ENCODE measurements at places on chromosomes 1 and 21.

DNA sequence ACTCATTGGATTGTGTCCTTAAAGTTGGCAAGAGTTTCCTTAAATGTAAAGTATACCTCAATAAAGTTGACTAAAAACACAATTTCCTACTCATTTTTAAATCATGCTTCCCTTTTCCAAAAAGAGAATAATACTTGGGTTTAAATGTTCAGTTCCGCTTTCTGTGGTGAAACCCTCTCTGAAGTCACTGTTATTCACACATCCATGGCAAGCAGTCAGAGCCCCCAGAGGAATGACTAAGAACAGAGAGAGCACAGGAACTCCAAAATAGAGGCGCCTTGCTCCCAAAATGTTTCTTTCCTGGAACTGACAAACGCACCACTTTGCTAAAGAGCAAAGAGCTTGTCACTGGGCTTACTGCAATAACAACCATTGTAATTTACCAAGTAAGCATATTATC lies 142.5 kb downstream of the TIAM1 start:
- peak; percentile 26 for DNase-seq

GRCh38 chr21:42218836-42219605 lies at the start of gene ABCG1:
Gene ABCG1, plus strand, starts transcription at chr21:42219140. Its CDS starts 123 bp downstream, at chr21:42219263.
- no peak for DNase-seq

DNA sequence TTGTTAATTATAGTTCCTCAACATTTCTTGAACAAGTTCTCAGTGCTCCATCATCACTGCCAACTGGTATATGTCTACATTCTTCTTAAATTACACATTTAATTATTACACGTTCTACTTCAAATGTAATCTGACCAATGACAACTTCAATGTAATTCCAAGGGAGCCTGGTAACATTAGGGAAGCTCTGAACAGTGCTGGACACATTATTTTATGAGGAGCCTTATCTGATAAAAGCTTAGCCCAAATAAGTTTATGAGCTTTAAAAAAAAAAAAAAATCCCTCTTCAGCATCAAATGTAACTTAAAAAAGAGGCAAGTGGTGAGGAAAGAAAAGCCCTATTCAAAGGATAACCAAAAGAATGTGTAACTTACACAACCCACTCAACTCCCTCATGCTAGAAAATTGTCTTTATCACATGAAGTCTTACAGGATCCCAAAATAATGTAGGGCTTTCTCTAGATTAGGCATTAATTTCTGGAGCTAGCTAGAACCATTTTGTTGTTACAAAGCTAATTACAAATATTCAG lies 35.2 kb upstream of the ABCA4 start:
- DNase-seq, result no peak

DNA sequence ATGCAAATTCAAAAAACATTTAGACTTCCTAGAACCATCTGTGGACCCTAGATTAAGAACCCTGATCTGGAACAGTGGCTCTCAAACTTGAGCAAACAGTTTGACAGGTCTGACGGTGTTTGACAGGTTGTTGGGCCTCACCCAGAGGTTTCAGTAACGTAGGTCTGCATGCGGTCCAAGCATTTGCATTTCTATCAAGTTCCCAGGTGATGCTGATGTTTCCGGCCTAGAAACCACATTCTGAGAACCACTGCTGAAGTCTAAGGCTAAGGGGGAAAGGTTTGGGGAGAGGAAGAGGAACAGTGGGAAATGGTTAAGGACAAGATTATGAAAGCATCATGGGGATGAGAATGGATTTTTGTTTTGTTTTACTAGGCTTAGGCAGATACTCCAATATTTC lies 48.6 kb downstream of the MDM4 start:
- DNase-seq, result no peak

- DNase-seq, result no peak
Observed at GRCh38 chr1:103198076-103198475, 89.8 kb upstream of the COL11A1 start.

GRCh38 chr1:156807627-156808026 lies 9.0 kb downstream of the SH2D2A start:
- DNase-seq, result no peak

GRCh38 chr1:201291916-201292315 lies 8.6 kb downstream of the PKP1 start:
- no peak for DNase-seq

- no peak for DNase-seq
Observed at GRCh38 chr1:61011561-61012263, 70.6 kb upstream of the NFIA start.

- no peak for DNase-seq
Observed at GRCh38 chr1:25053576-25054250, 123.6 kb upstream of the RUNX3 start.

- no peak for DNase-seq
Observed at GRCh38 chr1:231480008-231480407, 48.5 kb upstream of the TSNAX start.

GRCh38 chr1:211811848-211812247 lies 18.7 kb downstream of the LPGAT1 start:
- peak; percentile 64 for DNase-seq

DNA sequence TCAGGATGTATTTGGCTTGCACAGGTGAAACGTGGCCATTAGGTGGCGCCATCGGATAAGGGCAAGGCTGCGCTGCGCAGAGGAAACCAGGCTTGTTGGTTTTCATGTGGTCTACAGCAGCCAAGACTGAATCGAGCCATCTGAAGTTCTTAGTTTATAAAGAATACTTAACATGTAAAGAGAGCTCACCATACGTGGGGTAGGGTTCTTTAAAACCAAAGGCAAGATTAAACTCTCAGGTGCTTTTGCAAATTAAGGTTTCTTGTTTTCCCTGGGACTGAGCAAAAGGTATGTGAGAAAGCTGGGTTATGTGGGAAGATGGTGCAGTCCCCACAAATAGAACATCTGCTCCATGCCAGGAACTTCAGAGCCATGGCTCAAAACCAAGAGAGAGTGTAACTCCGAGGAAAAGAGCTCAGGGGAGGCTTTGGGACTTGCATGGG lies 9.3 kb downstream of the MASP2 start:
- peak; percentile 85 for DNase-seq

GRCh38 chr1:220888417-220888986 lies 9.3 kb downstream of the HLX start:
- DNase-seq, result no peak

- DNase-seq, result no peak
Observed at GRCh38 chr21:27221077-27221476, 254.2 kb upstream of the ADAMTS5 start.

- DNase-seq, result no peak
Observed at GRCh38 chr21:42993051-42993712, 18.8 kb downstream of the PKNOX1 start.

- DNase-seq, result no peak
Observed at GRCh38 chr1:94702442-94702815, 117.7 kb upstream of the SLC44A3 start.

DNA sequence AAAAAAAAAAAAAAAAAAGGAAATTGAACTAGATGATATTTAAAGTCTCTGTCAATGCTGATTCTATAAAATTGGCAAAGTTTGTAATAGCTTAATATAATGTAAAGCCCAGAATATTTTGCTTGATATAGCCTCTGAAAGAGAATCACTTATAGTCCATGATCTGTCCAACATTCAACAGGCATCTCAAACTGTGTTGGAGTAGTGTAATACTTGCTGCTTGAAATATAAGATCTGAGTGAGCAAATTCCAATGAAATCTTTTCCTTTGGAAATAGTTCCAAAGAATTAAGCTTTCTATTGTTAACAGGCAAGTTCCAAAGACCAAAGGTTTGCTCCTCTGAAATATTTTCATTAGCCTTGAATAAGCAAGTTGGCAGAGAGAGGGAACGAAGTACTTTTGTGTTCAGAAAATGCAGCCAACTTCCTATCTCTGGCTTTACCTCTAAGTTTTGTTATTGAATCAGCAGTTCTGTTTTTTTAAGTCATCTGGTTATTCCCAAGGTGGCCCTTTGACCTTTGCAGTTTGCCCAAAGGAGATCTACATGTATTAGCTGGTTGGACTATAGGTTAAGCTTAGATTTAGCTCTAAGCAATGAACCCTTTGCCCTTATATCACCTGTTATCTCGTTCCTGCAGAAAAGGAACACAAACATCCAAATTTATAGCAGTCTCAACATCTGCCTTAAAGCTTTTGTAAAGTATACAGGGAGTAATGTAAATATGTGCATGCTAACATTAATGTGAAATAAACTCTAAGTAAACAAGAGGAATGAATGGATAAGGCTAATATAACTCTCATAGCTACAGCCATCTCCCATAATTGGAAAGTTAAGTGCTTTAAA lies 24.4 kb upstream of the CEP350 start:
- no peak for DNase-seq

DNA sequence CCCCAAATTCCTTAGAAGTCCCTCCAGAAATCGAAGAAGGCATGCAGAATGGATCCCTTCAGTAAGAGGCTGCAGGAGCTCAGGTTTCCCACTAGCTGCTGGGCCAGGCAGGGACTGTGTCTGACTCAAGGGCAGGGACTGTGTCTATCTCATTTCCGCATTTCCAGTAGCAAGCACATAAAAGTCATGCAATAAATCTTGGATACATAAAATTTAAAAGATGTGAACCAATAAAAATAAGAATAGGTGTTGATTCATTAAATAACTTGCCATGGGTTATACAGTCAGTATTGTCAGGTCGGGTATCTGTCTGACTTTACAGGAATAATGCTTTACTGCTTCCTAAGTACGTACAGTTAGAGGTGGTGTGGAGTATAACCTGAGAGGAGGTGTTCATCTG lies 15.2 kb downstream of the PM20D1 start:
- no peak for DNase-seq

DNA sequence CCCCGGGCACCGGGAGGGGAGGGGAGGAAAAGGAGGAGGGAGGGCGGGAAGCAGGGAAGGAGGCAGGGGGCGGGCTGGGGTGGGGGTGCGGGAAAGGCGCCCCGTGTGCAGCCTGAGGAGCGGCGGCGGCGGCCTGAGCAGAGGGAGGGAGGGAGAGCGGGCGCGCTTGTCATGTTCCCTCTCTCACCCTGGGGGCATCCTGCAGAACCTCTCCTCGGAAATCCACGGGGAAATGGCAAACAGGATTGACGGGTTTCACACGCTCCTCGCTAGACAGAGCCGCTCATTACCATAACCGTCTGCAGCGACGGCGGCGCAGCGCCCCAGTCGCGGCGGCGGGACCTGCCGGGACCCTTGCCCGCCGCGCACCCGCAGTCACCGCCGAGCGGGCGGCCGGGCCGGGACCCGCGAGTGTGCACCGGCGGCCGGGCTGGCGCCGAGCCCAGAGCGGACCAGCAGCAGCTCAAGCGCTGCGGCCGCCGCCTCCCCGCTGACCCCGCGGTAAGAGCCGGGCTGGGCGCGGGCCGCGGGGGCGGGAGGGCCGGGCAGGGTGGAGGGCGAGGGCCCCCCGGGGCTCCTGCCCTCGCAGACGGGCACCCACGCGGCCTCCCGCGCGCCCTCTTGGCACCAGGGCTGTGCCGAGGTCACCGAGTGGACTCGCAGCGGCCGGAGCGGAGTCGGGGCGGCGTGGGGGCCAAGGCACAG lies at the start of gene SERTAD4:
SERTAD4 (plus strand) TSS at position 286 of the 705 bp plus-strand sequence. CDS start 5,165 bp downstream, outside the sequence.
- no peak for DNase-seq

- no peak for DNase-seq
Observed at GRCh38 chr1:113207019-113207418, 134.0 kb downstream of the LRIG2 start.

GRCh38 chr1:152013664-152014237 lies 20.1 kb upstream of the S100A10 start:
- no peak for DNase-seq

DNA sequence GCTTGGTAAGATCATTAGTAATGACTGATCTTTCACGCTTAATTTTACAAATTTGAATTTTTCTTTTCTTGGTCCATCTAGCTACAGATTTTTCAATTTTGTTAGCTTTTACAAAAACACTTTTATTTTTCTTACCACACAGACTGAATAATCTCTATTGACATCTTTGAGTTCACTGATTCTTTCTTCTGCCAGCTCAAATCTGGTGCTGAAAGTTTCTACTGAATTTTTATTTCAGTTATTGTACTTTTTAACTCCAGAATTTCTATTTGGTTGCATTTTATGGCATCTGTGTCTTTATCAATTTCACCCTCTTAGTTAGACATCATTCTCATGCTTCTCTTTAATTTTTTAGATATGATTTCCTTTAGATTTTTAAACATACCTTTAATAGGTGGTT lies 584.7 kb downstream of the LMO4 start:
- no peak for DNase-seq

DNA sequence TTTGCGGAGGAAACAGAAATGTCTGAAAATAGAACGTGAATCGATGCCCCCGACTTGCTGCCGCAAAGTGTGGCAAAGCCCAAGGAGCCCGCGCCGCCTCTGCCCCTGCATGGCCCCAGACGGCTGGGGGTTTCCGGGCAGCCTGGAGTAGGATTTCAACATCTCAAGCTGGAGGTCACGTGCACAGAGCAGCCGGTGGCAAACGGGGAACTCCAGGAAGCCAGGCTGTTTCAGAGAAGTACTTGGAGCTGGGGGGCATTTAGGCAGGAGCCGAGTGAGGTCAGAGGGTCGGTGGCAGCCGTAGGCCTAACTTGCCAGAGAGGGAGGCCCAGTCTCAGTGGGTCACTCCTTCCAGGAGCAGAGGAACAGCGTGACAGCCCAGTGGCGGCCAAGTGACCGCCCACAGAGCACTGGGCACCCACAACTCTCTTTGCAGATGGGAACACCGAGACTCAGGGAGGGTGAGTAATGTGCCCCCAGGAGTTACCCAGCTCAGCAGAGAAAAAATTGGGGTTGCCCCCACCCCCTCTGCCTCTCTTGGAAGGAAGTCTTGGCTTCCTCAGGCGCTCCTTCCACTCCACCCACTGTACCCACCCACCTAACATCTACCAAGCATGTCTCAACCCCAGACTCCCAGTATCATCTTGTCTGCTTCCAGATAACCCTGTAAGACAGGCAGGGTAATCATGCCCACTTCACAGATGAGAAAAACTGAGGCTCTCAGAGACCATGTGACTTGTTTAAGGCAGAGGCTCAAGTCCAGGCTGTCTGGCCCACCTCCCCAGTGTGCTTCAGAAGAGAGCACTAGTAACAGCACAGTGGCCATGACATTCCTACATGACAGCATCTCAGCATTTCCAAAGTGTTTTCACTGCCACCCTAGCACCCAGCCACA lies 179.4 kb downstream of the HIVEP3 start:
- peak; percentile 97 for DNase-seq

DNA sequence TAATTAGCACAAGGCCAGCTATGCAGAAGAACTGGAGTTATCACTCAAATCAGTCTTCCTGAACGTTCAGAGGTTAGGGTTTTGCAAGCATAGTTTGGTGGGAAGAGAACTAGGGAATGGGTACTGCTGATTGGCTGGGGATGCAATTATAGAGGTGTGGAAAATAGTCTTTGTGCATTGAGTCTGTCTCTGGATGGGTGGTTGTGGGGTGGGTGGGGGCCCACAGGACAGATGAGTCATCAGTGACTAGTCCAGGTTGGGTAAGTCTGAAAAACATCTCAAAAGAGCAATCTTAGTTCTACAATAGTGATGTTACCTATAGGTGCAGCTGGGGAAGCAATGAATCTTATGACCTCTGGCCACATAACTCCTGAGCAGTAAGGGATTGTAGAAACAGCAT lies 89.7 kb upstream of the HMCN1 start:
- no peak for DNase-seq

Measured in HL-60 (cell line).